Ecto neural progenitor cell (in vitro differentiated cells): ENCODE measurements at places on chromosomes 16 and 17.

DNA sequence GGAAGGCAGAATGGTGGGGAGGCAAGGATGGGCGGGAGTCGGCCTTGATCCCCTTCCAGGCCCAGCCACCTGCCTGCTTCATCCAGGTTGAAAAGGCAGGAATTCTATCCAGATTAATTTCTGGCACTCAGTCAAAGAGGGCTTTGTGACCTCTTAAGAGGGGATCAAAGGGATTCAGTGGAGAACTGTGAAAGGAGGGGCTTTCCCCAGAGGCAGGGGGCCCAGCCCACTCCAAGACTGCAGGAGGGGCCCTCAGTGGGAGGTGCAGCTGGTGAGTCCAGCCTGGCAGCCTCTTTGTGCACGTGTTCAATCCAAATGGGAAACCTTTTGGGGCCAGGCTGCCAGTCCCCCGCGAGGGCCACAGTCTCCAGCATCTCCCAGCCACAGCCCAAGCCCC is 148.5 kb upstream of the PLCG2 start:
- peak; percentile 84 for DNase-seq

DNA sequence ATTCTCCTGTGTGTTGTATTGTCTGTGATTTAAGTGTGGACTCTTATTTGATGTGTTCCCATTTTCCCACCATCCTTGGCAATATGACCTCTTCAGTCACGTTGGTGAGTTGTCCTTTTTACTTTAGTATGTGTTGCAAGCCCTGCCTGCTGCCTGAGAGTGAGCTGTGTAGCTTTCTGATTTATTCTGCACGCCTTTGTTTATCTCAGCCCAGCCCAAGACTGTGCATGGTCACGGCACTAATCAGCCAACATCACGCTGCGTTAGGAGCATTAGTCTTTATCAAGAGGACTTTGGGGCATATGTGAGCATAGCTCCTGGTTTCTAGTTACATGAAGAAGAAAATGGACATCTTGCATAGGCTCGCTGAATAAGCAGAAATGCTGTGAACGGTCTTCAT is 6.0 kb downstream of the TOM1L1 start:
- DNase-seq: no peak

- DNase-seq: no peak
Measured at GRCh38 chr17:48478224-48479013, 48.4 kb upstream of the SKAP1 start.

GRCh38 chr17:48093341-48094045 is 7.8 kb downstream of the CBX1 start:
- DNase-seq: no peak

DNA sequence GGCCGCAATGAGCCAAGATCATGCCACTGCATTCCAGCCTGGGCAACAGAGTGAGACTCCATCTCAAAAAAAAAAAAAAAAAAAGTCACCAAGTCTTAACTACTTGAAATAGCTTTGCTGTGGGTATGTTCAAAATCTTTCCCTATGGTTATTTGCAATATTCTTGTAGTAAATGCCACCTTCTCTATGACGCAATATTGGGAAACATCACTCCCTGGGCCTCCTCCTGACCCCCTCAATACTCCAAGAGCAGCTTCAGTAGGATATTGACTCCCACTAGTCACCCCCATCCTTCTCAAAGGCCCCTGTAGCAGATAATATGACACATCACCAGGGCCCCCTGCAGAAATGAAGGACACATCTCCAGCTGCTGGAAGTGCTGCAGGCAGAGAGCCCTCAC is 137.8 kb downstream of the AIPL1 start:
- no peak for DNase-seq

- DNase-seq: no peak
Measured at GRCh38 chr16:87127061-87127765, 190.0 kb downstream of the C16orf95 start.

- no peak for DNase-seq
Measured at GRCh38 chr16:4415538-4416199, 727 bp downstream of the CORO7 start.

- no peak for DNase-seq
Measured at GRCh38 chr17:65163990-65164495, 26.9 kb downstream of the RGS9 start.

DNA sequence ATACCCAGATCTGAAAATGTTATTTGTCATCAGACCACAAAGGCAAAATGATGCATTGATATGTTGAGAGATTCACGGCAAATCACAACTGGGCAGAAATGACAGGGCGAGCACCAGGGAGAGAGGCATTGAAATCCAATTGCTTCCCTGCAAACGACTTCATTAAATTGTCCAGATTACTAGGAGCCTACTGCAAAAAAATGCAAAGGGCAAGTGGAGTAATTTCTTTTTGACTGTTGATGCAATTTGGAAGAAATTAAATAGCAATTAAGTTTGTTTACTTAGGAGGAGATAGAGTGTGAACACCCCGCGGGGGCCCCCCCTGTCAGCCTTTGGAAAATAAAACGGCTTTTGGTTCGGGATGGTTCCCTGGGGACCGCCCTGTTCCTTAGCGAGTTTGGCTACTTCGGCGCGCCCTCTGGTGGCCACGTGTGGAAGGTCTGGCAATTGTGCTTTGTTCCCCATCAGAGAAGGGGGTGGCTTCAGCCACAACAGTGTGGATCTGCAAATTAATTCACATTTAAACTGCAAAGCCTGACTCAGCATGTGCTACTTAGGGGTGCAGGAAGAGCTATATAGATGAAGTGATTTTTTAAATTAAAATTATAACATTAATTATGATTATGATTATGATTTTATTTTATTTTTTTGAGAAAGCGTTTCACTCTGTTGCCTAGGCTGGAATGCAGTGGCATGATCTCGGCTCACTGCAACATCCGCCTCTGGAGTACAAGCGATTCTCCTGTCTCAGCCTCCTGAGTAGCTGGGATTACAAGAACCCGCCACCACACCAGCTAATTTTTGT is 14.5 kb upstream of the TMC7 start:
- peak; percentile 91 for DNase-seq

GRCh38 chr17:8985054-8985701 is 19.7 kb upstream of the PIK3R5 start:
- DNase-seq: peak; percentile 12
